ENCODE measurements at places on chromosomes 12 and 14.

- peaks cover 29% of the 10 kb centered on the region for H3K4me1 ChIP-seq
- no peak overlapping the region for H3K4me3 ChIP-seq
- H3K27ac ChIP-seq: no peak overlapping the region
- peaks cover 73% of the 10 kb centered on the region for H3K27me3 ChIP-seq
Observed at GRCh38 chr12:53956914-53957536, 2.3 kb downstream of the HOXC12 start.

- DNase-seq: peak; percentile 44
- peak overlapping the region; percentile 70 for H3K27ac ChIP-seq
- peaks cover 12% of the 10 kb centered on the region for H3K4me1 ChIP-seq
- no peaks in the 10 kb centered on the region for H3K36me3 ChIP-seq
- no peaks in the 10 kb centered on the region for H3K27me3 ChIP-seq
Observed at GRCh38 chr12:104372061-104372720, 68.7 kb downstream of the EID3 start.

DNA sequence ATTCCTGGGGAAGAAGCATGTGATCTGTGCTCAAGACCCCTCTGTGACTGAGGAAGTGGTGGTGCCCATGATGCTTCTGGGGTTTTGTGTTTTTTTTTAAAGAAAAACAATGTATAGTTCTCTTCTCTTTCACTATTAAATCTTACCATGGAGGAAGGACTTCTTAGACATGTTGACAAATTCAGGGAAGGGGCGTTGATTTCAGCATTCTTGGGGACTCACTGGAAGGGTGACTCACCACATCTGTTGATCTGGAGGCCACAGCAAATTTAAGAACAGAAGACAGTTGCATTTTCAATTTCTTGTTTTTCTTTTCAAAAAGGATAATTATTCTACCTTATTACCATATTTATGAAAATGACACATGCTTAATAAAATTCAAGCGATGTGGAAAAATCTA is 152.9 kb upstream of the RTL1 start:
- no peaks in the 10 kb centered on the region for H3K4me1 ChIP-seq
- H3K27ac ChIP-seq: no peak overlapping the region
- peaks cover 6% of the 10 kb centered on the region for H3K27me3 ChIP-seq
- H3K4me3 ChIP-seq: no peak overlapping the region
- no peak for DNase-seq

- H3K4me1 ChIP-seq: peaks cover 17% of the 10 kb centered on the region
- no peak overlapping the region for H3K27ac ChIP-seq
- H3K4me3 ChIP-seq: peak overlapping the region; percentile 76
- H3K27me3 ChIP-seq: peaks cover 32% of the 10 kb centered on the region
Observed at GRCh38 chr14:50560931-50561285, 963 bp downstream of the ATL1 start.

GRCh38 chr12:91370086-91370868 is 187.7 kb upstream of the DCN start:
- peaks cover 3% of the 10 kb centered on the region for H3K4me1 ChIP-seq
- no peak for DNase-seq
- H3K36me3 ChIP-seq: no peaks in the 10 kb centered on the region
- no peak overlapping the region for H3K4me3 ChIP-seq
- no peak overlapping the region for H3K27ac ChIP-seq

GRCh38 chr12:87518481-87518880 is 510.7 kb downstream of the C12orf50 start:
- no peaks in the 10 kb centered on the region for H3K27me3 ChIP-seq
- no peak overlapping the region for H3K4me3 ChIP-seq
- H3K4me1 ChIP-seq: no peaks in the 10 kb centered on the region

- no peak for DNase-seq
- no peak overlapping the region for H3K27ac ChIP-seq
- H3K36me3 ChIP-seq: no peaks in the 10 kb centered on the region
- no peaks in the 10 kb centered on the region for H3K4me1 ChIP-seq
Observed at GRCh38 chr12:69897744-69898143, 72.7 kb downstream of the MYRFL start.
